ENCODE measurements at places on chromosomes 12 and 14.

DNA sequence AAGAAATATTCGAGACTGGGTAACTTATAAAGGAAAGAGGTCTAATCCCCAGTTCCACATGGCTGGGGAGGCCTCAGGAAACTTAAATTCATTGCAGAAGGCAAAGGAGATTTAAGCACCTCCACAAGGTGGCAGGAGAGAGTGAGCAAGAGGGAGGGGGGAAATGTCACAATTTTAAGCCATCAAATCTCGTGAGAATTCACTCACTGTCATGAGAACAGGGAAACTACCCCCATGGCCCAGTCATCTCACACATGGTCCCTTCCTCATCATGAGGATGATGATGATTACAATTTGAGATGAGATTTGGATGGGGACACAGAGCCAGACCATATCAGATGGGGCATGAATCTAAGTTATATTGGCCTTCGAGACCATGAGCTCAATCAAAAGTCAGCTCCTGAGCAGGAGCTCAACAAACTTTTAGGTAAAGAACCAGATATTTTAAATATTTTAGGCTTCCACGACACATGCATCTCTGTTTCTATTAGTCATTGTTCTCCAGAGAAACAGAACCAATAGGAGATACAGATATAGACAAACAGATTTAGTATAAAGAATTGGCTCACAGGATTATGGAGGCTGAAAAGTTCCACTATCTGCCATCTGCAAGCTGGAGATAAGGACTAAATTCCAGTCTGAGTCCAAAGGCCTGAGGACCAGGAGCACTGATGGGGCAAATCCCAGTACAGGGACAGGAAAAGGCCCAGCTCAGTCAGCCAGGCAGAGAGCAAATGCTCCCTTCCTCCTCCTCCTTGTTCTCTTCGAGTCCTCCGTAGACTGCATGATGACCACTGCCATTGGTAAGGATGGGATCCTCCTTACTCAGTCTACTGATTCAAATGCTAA is 24.9 kb downstream of the DGLUCY start:
- H3K27ac ChIP-seq = peak overlapping the region; percentile 62
- H3K4me3 ChIP-seq = no peak overlapping the region
- no peaks in the 10 kb centered on the region for H3K27me3 ChIP-seq
- DNase-seq = peak; percentile 54
- H3K4me1 ChIP-seq = peaks cover 10% of the 10 kb centered on the region
- peaks cover 35% of the 10 kb centered on the region for H3K36me3 ChIP-seq

GRCh38 chr12:51726931-51727330 is 121.6 kb downstream of the FIGNL2 start:
- H3K36me3 ChIP-seq = no peaks in the 10 kb centered on the region
- DNase-seq = no peak
- no peak overlapping the region for H3K27ac ChIP-seq
- peaks cover 59% of the 10 kb centered on the region for H3K27me3 ChIP-seq
- no peak overlapping the region for H3K4me3 ChIP-seq
- no peaks in the 10 kb centered on the region for H3K4me1 ChIP-seq

GRCh38 chr14:61452452-61452851 is 131.1 kb downstream of the PRKCH start:
- no peaks in the 10 kb centered on the region for H3K27me3 ChIP-seq
- peaks cover 75% of the 10 kb centered on the region for H3K4me1 ChIP-seq

DNA sequence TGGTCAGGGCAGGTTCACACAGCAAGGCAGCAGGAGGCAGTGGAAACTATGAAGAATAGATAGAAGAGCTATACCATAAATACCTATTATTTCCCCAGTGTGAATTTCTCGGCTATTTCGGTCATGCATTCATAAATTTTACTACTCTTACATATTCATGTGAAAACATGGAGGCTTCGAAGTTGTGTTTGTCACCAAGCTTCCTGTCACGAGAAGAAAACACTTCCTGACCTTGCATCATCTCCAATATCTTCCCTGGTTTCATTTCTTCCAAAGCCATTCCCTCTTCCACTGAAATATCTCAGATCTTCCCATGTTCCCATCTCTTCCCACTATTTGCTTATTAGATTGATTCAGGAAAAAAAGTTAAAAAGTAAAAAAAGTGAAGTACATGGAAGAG is 80.4 kb downstream of the CPNE8 start:
- H3K4me3 ChIP-seq = no peak overlapping the region
- DNase-seq = no peak
- H3K27me3 ChIP-seq = no peaks in the 10 kb centered on the region
- H3K27ac ChIP-seq = no peak overlapping the region

- H3K4me3 ChIP-seq = no peak overlapping the region
- no peaks in the 10 kb centered on the region for H3K36me3 ChIP-seq
- no peak overlapping the region for H3K27ac ChIP-seq
- DNase-seq = no peak
These were observed 163.7 kb downstream of the GXYLT1 start for GRCh38 chr12:41981013-41981412.

DNA sequence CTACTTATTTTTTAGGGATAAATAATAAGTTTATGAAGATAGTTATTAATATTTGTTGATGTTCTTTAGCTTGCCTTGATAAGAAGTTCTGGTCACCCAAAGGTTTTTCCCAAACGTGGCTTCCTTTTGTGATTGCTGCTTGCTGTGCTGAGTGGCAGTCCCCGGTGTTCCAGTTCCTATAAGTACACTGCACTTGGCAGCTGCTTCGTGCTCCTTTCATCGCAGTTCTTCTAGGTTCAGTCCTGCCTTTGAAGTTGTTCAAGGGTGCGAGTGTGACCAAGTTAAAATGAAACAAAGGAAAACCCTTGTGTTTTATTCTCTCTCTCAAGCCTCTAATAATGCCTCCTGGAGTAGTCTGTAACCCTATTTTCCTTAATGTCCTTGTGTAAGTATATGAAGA is 128.5 kb upstream of the ATF1 start:
- DNase-seq = no peak
- no peaks in the 10 kb centered on the region for H3K27me3 ChIP-seq
- H3K4me1 ChIP-seq = no peaks in the 10 kb centered on the region
- H3K36me3 ChIP-seq = peaks cover 8% of the 10 kb centered on the region
- H3K27ac ChIP-seq = no peak overlapping the region

- no peak overlapping the region for H3K27ac ChIP-seq
- no peaks in the 10 kb centered on the region for H3K4me1 ChIP-seq
- H3K27me3 ChIP-seq = no peaks in the 10 kb centered on the region
These were observed 47.1 kb downstream of the PTPRQ start for GRCh38 chr12:80491166-80491565.

GRCh38 chr12:65668981-65669695 is 155.1 kb upstream of the HMGA2 start:
- DNase-seq = no peak
- H3K27me3 ChIP-seq = no peaks in the 10 kb centered on the region
- no peaks in the 10 kb centered on the region for H3K36me3 ChIP-seq
- no peak overlapping the region for H3K27ac ChIP-seq

- no peak overlapping the region for H3K4me3 ChIP-seq
- DNase-seq = no peak
- no peaks in the 10 kb centered on the region for H3K4me1 ChIP-seq
- no peak overlapping the region for H3K27ac ChIP-seq
These were observed 48.7 kb upstream of the NAV3 start for GRCh38 chr12:77782034-77782433.

- no peak for DNase-seq
- no peaks in the 10 kb centered on the region for H3K4me1 ChIP-seq
- H3K27ac ChIP-seq = no peak overlapping the region
- peaks cover 3% of the 10 kb centered on the region for H3K36me3 ChIP-seq
- H3K4me3 ChIP-seq = no peak overlapping the region
- H3K27me3 ChIP-seq = no peaks in the 10 kb centered on the region
These were observed 176.6 kb downstream of the TTC7B start for GRCh38 chr14:90639641-90640040.

DNA sequence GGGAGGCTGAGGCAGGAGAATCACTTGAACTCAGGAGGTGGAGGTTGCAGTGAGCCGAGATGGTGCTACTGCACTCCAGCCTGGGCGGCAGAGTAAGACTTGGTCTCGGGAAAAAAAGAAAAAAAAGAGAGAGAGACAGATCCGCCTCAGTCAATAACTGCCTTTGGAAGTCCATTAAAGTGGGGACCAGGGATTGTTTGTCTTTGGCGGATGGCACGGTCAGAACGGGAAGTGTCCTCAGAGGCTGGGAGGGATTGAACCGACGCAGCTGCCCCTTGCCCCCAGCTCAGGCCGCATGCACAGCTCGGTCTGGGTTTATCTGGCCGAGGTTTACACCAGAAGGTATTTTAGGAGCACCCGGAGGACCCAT is 54.4 kb downstream of the TESC start:
- no peak overlapping the region for H3K27ac ChIP-seq
- no peak overlapping the region for H3K4me3 ChIP-seq
- peaks cover 6% of the 10 kb centered on the region for H3K36me3 ChIP-seq
- H3K4me1 ChIP-seq = no peaks in the 10 kb centered on the region
- H3K27me3 ChIP-seq = no peaks in the 10 kb centered on the region

DNA sequence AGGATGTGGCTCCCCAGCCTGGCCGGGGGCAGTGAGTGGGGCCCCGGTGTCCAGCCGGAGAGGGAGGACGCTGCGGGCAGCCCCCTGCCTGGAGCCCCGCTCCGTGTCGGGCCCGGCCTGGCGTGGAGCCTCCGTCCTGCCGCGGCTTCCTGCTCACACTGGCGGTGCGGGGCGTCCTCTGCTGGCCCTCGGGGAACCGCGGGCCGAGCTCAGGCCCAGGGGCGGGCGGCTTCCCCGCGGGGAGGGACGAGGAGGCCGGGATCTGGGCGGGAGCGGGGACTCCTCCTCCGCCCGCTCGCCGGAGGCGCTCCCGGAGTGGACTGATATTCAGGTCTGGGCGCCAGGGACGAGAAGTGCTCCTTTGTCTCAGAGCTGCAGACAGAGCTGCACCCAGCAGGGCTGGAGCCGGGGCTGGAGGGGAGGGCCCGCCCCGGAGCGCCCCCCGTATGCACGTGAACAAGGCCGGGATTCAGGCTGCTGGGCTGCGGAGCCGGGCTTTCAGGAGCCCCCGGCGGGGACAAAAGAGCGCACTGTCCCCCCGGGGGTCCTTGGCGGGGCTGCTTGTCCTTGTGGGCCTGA is 2.2 kb downstream of the MMP17 start:
- H3K36me3 ChIP-seq = no peaks in the 10 kb centered on the region
- H3K27me3 ChIP-seq = peaks cover 56% of the 10 kb centered on the region
- H3K27ac ChIP-seq = no peak overlapping the region
- peak; percentile 14 for DNase-seq
- H3K4me1 ChIP-seq = peaks cover 9% of the 10 kb centered on the region

DNA sequence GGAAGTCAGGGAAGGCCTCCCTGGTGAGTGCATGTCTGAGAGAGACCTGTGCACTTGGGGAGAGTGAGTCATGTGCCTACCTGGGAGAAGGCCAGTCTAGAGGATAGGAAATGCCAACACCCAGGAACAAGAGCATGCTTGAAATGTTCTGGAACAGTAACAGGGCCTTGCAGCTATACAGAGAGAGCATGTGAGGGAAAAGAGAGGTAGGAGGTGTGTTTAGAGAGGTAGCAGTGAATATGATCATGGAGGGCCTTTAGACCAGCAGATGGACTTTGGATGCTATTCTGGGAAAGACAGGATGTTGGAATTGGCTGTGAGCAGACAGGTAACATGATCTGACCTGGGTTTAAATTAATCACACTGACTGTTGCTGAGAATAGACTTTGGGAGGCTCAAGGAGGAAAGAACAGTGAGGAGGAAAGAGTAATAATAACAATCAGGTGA is 1143.6 kb downstream of the FLRT2 start:
- DNase-seq = no peak
- H3K27ac ChIP-seq = no peak overlapping the region
- no peaks in the 10 kb centered on the region for H3K36me3 ChIP-seq

DNA sequence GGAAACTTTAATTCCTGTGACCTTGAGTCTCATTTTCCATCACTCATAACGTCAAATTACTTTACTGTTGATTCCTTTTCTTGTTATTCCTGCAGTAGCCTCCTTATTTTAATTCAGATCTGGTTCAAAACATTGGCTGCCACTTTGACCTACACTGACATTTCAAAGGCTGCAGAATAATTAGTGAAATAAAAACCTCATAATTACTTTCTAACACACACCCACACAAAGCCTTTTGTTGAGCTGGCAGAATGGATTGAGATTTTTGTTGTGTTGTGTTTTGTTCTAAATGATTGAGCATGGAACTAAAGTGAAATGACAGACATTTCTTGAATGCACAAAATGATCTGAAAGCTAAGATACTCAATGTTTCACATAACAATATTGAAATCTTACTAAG is 507.5 kb upstream of the STXBP6 start:
- H3K27me3 ChIP-seq = no peaks in the 10 kb centered on the region
- H3K36me3 ChIP-seq = no peaks in the 10 kb centered on the region
- H3K4me1 ChIP-seq = no peaks in the 10 kb centered on the region

DNA sequence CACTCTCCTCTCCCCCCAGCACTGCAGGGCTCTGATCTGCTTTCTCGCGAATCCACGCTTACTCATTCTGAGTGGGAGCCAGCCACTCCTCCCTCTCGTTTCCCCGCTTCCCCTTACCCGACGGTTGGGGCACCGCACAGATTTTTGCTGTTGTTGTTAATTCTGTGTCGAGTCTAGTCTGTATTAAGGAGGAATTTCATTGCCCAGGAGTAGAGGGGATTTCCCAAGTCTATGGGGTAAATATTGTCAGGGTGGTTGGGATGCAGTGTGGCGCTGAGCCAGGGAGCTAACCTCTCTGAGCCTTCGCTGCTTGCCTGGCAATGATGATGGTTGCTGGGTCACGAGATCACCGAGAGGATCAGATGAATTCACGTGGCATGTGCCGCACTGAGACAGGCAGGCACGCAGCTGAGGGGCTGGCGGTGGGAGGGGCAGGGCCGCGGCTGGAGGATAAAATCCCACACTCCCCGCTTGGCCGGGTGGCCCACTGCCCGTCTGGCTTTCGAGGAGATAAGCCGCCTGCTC is 18.5 kb downstream of the NCOR2 start:
- H3K4me3 ChIP-seq = no peak overlapping the region
- DNase-seq = no peak
- peaks cover 59% of the 10 kb centered on the region for H3K4me1 ChIP-seq
- no peaks in the 10 kb centered on the region for H3K27me3 ChIP-seq
- no peak overlapping the region for H3K27ac ChIP-seq

DNA sequence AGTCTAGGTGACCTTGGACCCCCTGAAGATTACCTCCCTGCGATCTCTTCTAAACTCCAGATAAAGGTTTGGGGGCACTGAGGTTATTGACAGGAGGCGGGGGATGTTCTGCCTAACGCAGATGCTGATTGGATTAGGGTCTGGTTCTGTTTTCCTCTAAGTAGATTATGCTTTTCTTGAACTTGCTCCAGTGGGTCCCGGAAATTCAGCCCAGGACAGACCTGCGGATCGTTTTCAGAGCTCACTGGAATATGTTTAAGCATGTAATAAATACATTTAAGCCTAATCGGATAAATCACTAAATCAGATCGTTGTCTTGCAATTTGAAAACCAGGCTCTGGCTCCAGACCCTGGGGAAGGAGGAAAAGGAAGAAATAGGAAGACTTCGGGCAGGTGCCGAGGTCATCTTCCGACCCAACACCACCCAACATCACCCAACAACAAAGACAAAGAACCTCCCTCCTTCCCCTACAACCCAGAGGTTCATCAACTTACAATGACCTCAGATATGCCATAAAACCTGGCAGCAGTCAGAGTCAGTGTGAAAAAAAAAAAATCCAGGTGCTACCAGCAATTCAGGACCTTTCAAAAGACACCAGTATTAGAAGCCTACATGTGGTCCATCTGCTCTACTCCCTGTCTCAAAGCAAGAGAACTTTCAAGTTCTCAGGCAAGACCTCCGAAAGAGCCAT is 148.4 kb downstream of the KSR2 start:
- DNase-seq = no peak
- no peaks in the 10 kb centered on the region for H3K36me3 ChIP-seq
- H3K27me3 ChIP-seq = peaks cover 30% of the 10 kb centered on the region
- H3K27ac ChIP-seq = no peak overlapping the region
- H3K4me1 ChIP-seq = no peaks in the 10 kb centered on the region

- no peak overlapping the region for H3K4me3 ChIP-seq
- DNase-seq = no peak
- H3K27me3 ChIP-seq = no peaks in the 10 kb centered on the region
- H3K36me3 ChIP-seq = peaks cover 21% of the 10 kb centered on the region
- H3K27ac ChIP-seq = peak overlapping the region; percentile 62
These were observed 15.0 kb upstream of the AKAP5 start for GRCh38 chr14:64450255-64450654.
